ENCODE measurements at places on chromosomes 1 and 21. TPM values are rescaled to one million over a fixed set of nuclear protein-coding genes. Genes with fewer than 3 reads are reported as not detected.

- no peak for DNase-seq
These were observed 9.4 kb upstream of the ATP6V1G3 start for GRCh38 chr1:198549866-198550265.

GRCh38 chr21:44265734-44266270 lies 4.1 kb upstream of the DNMT3L start:
- DNase-seq = no peak

DNA sequence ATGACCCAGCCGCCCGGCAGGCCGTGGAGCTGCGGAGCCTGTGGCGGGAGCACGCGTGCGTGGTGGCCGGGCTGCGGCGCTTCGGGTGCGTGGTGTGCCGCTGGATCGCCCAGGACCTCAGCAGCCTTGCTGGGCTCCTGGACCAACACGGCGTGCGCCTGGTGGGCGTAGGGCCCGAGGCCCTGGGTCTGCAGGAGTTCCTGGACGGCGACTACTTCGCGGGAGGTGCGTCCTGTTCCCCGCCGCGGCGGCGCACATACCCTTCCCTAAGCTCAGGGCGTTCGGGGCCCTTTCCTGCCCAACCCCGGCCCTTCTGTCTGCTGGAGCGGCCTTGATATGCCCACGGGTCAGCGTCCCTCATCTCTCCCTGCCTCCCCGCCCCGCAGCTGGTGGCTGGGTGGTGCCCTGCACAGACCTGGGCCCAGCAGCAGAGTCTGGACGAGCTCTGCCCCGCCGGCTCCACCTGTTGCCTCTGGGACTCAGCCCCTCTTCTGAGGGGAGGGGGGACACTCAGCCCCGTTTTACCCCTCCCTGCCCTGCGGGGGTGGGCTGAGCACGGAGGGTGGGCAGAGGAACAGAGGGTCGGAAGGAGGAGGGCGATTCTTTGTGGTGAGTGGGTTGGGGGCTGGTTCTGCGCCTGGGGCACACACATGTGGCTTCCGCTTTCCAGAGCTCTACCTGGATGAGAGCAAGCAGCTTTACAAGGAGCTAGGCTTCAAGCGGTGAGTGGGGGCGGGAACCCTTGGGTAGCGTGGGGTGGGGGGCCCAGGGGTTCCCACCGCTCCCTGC lies 688 bp downstream of the PRXL2B start:
- no peak for DNase-seq

DNA sequence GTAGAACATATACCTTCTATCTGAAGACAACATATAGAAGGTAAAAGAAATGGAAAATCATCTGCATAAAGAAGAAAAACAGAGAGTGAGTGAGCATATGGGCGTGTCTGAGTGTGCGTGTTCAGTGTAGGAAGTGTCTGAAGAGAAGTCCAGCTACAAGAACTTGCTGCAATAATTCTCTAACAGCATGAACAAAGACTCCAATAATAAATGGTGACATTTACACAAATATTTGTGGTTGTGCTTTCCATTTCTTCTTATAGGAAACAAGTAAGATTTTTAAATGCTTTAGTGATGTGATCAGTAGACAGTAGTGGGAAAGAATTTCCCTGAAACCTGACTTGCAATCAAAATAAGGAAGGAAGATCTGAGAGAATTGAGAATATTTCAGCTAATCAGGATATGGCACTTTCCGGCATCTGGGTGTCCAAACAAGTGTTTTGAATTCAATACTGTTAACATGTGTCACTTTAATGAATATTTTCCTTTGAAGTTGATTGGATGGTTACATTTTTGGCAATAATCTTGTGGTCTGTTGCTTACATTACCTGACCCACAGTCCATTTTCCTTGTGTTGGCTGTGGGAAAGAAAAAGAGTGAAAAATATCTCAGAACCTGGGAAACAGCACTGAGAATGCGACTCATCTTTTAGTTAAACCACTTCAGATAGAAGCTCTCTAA lies 154.0 kb downstream of the TGFB2 start:
- no peak for DNase-seq

MIXL1 gene
- total RNA-seq = not detected

CR1 gene
- not detected for total RNA-seq

CFH gene
- 0.17 TPM for total RNA-seq

- DNase-seq = no peak
These were observed 415.1 kb downstream of the LRRIQ3 start for GRCh38 chr1:73782901-73783300.

All from activated CD4-positive, alpha-beta T cell treated with anti-CD3 and anti-CD28 coated beads, Interleukin-2, amount 10 ng/mL, durations not matched to agents 24 days and 14 days (primary cell).